ENCODE measurements at places on chromosomes 2 and 18.

GRCh38 chr2:230471074-230471473, 55.1 kb downstream of the SP100 start:
- DNase-seq: no peak

- no peak for DNase-seq
Observed at GRCh38 chr2:205463466-205464025, 218.8 kb upstream of the NRP2 start.

- no peak for DNase-seq
Observed at GRCh38 chr2:196941398-196942078, 15.0 kb upstream of the PGAP1 start.

GRCh38 chr2:34121076-34121475, 522.0 kb upstream of the FAM98A start:
- DNase-seq: no peak

- no peak for DNase-seq
Observed at GRCh38 chr18:48459016-48459415, 49.8 kb upstream of the ZBTB7C start.

DNA sequence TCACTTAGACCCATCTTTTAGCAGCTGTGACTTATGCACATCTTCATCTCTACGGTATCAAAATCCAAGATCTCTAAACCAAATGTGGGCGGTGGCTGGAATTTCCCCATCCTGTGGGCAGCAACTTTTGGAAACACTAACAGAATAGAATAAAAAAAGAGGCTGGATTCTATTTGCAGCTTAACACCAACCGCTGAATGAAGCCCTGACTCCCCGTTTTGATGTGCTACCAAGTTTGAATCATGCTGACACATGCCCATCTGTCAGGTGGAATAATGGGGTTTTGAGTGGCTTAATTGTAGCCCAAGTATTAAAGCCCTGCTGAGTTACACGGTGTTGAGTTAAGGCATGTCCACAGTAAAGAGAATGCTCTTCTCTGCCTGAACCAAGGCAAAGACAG, 165.2 kb downstream of the MTCL1 start:
- DNase-seq: no peak

DNA sequence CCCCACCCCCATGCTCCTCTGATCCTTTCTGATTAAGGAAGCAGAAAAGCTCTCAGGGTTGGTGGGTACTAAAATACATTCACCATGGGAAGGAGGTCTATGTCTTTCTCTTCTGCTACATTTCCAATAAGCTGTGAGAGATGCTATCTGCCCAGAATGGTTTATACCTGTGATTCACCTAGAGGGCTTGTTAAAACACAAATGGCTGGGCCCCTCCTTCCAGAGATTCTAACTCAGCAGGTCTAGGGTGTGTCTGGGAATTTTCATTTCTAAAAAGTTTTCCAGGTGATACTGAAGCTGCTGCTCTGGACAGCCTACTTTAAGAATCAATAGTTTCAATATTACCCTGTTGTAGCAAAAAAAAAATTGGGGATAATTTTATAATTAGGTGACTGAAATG, 772.2 kb upstream of the ZEB2 start:
- no peak for DNase-seq

All from NCI-H526 (cell line).